ENCODE measurements at places on chromosomes 6 and 20.
A peak's percentile ranks its signal among the peaks of the same experiment; 100 is the strongest.

DNA sequence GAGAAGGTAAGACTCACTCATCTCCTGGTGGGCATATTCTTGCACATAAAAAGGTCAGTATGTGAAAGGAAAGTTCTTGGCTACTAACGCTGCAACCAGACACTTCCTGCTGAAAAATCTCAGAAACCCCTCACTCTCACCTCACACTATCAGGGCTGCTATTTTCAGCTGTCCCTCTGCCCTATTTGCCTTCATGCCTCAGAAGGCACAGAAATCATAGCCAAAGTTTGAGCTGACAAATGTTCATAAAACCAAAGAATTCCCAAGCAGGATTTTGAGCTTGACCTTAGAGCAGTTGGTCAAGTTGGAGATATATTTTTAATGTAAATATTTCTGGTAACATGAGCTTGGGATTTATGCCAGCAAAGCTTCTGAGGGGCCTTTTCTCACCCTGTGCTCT lies 806.2 kb downstream of the MAFB start:
- no peak for DNase-seq

DNA sequence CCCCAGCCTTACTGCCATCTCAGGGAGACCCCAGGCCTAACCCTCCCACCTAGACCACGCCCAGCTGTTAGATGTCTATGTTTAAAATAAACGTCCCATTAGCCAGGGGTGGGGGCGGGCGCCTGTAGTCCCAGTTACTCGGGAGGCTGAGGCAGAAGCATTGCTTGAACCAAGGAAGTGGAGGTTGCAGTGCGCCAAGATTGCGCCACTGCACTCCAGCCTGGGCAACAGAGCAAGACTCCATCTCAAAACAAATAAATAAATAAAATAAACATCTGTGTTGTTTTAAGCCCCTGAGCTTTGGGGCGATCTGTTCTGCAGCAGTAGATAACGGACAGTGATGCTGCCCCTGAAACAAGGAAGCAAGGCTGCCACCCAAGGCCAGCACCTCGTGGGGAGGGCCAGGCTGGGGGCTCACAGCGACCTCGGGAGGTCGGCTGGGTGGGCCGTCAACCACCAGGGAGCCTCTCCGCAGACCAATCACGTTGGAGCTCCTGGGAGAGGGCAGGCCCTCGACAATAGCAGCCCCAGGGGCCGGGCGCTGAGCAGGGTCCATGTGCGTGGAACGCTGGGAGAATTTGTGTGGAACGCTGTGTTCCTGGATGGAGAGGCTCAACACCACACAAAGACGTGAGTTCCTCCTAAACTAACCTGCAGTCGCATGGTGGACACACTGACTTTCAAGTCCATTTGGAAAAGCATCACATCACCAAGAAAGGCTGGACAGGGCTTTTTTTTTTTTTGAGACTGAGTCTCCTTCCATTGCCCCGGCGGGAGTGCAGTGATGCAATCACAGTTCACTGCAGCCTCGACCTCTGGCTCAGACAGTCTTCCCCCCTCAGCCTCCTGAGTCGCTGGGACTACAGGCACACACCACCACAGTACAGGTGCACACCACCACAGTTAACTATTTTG lies 1.0 kb upstream of the HELZ2 start:
- DNase-seq = no peak

- no peak for DNase-seq
These were observed 396.8 kb upstream of the HS3ST5 start for GRCh38 chr6:114739656-114740055.

GRCh38 chr6:87376643-87377042 lies 31.1 kb upstream of the CFAP206 start:
- no peak for DNase-seq

GRCh38 chr6:134093007-134093573 lies 40.7 kb upstream of the SLC2A12 start:
- DNase-seq = peak; percentile 10

GRCh38 chr6:134520181-134521115 lies 202.5 kb upstream of the SGK1 start:
- peak; percentile 20 for DNase-seq

DNA sequence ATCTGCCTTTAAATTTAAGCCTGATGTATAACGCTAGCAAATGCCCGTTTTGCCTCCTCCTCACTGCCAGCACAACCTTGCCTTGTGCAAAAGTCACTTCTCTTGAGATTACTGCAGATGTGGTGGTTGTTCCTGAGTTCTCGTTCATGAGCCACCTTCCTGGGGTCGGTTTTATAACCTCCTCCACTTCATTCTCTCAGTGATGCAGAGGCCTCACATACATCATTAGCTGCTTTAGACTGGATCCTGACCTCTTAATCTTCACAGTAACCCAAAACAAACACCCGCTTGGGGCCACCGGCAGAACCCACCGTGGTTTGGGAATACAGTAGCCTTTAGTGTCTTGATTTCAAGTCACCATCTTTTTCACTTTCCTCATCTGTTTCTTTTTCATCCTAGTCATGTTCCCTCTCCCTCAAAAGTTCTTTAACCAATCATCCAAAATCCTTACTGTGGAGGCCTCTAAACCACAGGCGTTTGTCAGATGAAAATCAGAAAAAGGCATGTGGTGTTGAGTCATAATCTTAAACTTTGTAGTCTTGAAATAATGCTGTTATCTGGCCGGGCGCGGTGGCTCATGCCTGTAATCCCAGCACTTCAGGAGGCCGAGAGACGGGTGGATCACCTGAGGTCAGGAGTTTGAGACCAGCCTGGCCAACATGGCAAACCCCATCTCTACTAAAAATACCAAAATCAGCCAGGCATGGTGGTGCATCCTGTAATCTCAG lies 430.3 kb upstream of the SOX4 start:
- DNase-seq = no peak

- DNase-seq = peak; percentile 65
These were observed 1.1 kb upstream of the TMEM74B start for GRCh38 chr20:1185790-1186334.

GRCh38 chr6:155483858-155484257 lies 28.2 kb upstream of the NOX3 start:
- no peak for DNase-seq

GRCh38 chr6:56932910-56933477 lies 21.9 kb upstream of the BEND6 start:
- no peak for DNase-seq

Measured in suppressor macrophage (primary cell).